WTC11 (cell line): ENCODE measurements at places on chromosomes 3 and 15.
A peak's percentile ranks its signal among the peaks of the same experiment; 100 is the strongest.

DNA sequence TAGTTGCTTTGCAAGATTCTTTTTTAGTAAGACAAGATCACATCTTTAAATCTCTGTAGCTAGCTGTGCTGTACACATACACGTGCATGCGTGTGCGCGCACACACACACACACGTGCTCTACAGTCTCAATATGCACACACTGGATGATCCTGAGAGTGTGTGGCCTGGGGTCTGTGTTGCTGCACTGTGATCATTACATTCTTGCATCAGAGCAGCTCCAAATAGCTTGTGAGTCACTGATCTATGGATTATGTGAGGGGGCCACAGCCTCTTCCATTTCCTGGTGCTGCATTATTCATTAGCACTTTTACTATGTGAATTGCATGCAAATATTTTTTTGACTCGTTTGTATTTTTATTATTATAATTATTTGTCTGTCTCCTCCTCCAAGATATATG, 34.6 kb downstream of the MCTP2 start:
- DNase-seq, result no peak

- DNase-seq, result no peak
Observed at GRCh38 chr3:48915296-48915695, 3.3 kb upstream of the ARIH2 start.

GRCh38 chr3:142586803-142587406, 8.4 kb upstream of the ATR start:
- DNase-seq, result no peak

GRCh38 chr3:184629555-184630160, 68.1 kb downstream of the EPHB3 start:
- DNase-seq, result peak; percentile 39

GRCh38 chr3:12479919-12480427, 4.3 kb upstream of the TSEN2 start:
- DNase-seq, result peak; percentile 32

GRCh38 chr3:172542999-172543398, 19.8 kb upstream of the TNFSF10 start:
- no peak for DNase-seq

DNA sequence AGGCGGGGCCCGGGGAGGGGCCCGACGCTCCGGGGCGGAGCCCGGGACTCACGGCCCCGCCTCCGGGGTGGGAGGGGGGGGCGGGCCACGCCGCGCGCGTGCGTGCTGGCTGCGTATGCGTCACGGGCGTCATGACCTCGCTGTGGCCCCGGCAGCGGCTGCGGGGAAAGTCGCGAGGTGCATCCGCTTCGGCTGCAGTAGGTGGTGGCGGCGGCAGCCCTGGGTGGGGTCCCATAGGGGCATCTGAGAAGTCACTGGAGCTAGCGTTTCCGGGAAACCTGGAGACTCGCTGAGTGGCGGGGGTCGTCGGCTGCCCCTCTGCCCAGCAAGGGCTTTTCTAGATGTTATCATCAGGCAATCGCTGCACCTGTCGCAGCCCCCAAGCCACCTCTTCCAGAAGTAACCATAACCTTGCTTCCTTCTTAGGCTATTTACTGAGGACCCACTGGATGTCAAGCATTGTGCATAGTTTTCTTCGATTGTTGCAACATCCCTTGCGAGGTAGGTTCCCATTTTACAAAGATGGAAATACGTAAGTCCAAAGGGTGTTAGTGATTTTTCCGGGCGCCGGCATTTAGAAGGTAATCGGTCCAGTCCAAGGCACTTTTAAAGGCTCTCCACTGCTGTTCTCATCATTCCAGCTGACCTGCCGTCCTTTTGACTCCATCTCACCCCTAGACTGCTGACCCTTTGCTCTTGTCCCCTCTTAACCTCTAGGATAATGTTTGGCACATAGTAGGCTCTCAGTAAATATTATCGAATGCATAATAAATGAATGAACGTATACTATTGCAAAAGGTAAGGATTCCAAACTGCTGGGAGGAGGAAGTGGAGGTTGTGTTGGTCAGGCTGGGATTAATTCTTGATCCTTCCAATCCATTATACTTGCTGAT, at the start of gene GDPGP1:
GDPGP1 (plus strand) TSS at position 114 of the 893 bp plus-strand sequence. CDS start 6,700 bp downstream, outside the sequence.
- DNase-seq, result no peak

GRCh38 chr3:143000528-143000927, 842 bp upstream of the U2SURP start:
- DNase-seq, result no peak

DNA sequence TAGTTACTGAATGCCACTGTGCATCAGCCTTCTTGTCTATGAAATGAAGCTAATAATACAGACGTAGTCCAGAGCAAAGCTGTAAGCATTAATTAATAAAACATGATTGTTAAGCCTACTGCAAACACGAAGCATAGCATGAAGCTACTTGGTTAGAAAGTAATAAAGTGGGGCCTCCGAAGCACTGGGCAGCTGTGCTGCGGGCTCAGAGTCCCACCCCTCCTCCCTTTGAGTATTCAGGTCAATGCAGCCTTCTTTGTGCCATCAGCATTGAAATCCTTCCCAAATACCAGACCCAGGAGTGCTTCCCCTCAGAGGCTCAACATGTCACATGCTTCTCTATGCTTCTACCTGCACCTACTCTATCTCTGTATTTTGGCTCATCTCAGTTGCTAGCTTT, 1112.6 kb downstream of the IGSF11 start:
- DNase-seq, result no peak

GRCh38 chr15:23570486-23570885, 5.0 kb downstream of the MKRN3 start:
- DNase-seq, result no peak

GRCh38 chr3:171514466-171514865, 54.3 kb upstream of the TNIK start:
- no peak for DNase-seq

DNA sequence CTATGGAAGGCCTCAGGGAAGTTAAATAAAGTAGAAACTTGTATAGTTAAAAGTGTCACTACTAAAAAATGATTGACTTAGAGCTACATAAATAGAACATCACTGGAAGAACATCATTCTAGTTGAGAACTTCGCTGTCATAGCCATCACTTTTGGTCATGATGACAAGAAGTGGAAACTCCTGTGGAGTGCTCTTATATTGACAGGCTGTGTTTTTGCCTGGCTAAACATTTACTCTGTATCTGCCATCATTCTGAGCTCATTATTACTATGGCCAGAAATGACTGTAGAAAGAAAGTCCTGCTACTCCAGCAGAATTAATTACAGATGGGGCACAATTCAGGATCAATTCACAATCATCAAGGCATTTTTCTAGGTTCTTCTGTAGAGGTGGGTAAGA, 165.1 kb upstream of the GOLIM4 start:
- no peak for DNase-seq

- no peak for DNase-seq
Observed at GRCh38 chr3:184234224-184234623, 4.8 kb downstream of the VWA5B2 start.

DNA sequence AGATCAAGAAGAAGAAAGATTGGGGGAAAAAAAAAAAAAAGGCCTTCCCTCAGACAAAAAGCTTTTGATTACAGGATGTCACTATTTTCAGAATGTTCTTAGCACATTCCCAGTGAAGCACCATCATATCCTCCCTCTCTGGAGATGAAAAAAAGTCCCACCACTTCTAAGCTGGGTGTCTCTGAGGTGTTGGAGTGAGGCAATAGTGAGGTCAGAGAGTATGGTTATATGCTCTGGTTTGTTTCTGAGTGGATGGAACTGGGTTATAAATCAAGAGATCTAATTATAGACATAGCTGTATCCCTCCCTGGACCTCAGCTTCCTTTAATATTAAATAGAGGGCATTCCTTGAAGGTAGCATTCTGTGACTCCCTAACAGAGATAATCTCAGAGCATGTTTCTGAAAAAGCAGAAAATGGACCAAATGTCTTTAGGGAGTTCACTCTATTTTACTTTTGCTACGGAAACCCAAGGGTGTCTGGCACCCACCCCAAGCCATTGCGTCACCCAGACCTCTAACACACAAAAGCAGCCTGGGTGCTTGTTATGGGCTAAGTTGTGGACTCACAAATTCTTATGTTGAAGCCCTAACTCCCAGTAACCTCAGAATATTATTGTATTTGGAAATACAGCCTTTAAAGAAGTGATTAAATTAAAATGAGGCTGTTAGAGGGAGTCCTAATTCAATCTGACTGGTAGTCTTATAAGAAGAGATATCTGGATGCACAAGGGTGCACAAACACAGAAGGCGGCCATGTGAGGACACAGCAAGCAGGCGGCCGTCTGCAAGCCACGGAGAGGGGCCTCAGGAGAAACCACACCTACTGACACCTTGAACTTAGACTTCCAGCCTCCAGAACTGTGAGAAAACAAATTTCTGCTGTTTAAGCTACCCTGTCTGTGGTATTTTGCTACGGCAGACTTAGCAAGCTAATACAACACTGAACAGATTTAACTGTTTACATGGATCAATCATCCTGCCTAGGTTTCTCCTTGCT, 81.5 kb downstream of the MB21D2 start:
- no peak for DNase-seq

GRCh38 chr3:180646187-180646790, 33.0 kb downstream of the CCDC39 start:
- no peak for DNase-seq

- no peak for DNase-seq
Observed at GRCh38 chr3:62835554-62836236, 39.5 kb downstream of the CADPS start.

GRCh38 chr3:9224490-9224889, 25.0 kb downstream of the SRGAP3 start:
- DNase-seq, result no peak

DNA sequence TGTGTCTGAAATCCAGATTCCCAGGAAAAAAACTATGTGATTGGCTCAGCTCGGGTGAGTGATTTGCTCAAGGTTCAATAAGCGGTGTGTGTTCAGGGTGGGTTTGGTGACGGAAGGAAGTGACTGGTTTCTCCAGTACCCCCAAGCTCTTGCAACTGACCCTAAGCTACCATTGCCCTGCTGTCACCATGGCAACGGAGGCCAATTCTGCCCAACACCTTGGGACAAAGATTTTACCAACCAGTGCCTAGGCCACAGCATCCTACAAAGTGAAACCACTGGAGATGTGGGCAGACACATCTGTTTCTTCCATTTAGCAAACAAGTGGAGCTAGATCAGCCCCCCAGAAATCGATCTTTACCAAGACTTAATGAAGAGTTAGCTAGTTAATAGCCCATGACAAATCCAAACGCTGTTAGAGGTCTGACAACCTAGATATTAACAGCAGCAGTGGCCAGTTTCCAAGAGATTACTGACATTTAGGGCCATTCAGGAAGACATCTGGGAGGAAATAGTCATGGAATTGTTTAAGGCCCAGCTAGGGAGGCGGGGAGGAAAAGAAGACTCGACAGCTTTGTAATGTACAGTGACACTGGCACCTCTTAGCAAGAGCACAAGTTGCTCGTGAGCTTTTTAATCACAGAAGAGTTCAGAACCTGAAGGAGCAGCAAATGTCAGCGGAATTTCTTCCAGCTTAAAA, 195.9 kb downstream of the SLCO3A1 start:
- no peak for DNase-seq

DNA sequence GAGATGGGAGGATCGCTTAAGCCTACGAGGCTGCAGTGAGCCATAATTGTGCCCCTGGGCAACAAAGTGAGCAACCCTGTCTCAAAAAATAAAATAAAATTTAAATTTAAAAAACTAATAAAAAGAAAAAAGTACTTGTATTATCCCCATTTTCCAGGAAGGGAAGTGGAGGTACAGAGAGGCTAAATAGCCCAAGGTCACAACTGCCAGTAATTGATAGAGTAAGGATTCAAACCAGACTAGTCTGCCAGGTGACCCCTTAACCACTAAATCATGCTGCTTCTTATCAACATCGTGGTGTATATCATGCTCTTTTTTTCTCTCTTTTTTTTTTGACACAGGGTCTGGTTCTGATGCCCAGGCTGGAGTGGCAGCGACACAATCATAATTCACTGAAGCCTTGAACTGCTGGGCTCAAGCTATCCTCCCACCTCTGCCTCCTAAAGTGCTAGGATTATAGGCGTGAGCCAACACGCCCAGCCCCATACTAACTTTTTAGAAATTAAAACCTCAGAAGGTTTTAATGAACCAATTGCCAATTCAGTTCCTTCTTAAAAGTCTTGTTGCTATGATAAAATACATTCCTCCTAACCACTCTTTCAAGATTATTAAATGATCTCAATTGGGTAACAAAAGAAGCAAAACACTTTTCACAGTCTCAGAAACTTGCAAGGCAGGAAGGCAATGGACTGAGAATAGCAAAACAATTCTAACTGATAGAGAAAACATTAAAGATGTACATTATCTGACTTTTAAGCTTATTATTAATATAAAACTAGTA, 30.5 kb downstream of the HERC1 start:
- DNase-seq, result no peak

GRCh38 chr15:26891448-26892181, 24.8 kb downstream of the GABRA5 start:
- DNase-seq, result peak; percentile 90

DNA sequence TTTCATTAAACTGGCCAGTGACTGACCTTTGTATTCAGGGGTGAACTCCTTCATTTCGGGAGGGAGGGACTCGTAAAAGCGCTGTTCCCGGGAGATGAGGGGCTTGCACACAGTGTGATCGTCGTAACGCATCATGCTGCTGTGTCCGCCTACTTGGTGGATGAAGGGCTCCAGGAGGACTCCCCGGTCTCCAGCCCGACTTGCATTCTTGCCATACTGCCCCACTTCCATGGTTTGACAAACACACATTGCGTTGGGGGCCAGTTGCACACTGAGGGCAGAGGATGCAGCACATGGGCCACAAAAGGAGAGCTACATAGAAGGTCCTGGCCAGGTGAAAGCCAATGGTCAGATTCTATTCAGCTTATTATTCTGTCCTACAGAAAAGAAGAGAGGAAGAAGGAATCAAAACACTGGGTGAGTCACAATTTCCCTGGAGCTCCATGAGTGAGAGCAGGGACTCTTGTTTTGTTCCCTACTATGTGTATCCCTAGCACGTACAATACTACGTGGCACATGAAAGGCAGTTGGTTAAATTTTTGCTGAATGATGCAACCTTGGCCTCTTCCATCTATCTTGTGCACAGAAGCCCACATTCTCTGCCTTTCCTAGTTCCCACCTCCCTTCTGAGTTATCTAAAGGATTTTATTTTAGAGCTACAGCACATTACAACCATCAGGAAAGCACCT, 24.2 kb upstream of the GMPPB start:
- DNase-seq, result no peak

- DNase-seq, result no peak
Observed at GRCh38 chr3:24582431-24583403, 88.1 kb upstream of the THRB start.

DNA sequence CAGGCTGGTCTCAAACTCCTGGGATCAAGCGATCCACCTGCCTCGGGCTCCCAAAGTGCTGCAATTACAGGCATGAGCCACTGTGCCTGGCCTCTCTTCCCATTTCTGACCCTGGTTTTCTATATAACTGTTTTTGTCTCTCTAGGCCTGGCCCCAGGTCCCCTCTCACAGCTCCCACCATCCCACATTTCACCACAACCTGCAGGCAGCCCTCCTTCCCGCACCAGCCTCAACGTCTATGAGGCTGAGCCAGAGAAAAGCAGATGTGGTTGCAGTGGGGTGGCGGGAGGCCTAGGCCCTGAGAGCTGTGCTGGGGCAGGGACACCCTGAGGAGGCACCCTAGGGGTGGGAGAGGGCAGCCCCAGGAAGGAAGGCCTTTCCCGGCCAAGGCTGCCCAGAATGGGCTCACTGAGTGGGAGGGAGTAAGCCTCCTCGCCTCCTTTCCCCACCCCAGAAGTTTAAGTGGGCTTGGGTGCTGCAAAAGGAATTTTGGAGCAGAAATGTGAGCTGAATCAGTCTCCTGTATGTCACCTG, 99.7 kb downstream of the LSM3 start:
- no peak for DNase-seq

GRCh38 chr15:81373775-81374395, at the start of gene TMC3:
TMC3 (minus strand) TSS chr15:81374213; CDS start chr15:81374077, 136 bp downstream.
- peak; percentile 12 for DNase-seq

- DNase-seq, result no peak
Observed at GRCh38 chr3:4834403-4834866, 144.8 kb upstream of the BHLHE40 start.

GRCh38 chr3:23994244-23994569, 49.1 kb downstream of the NR1D2 start:
- DNase-seq, result no peak
